Lung microvascular endothelial cell (primary cell): ENCODE measurements at places on chromosomes 13 and 19. TPM values are rescaled to one million over a fixed set of nuclear protein-coding genes. Genes with fewer than 3 reads are reported as not detected.

GRCh38 chr19:17871878-17872250 is at the start of gene SLC5A5:
Gene SLC5A5 (plus strand): TSS chr19:17871945. CDS start chr19:17872320, 375 bp downstream.
- DNase-seq, result no peak

GRCh38 chr13:100808330-100809128 is 133.9 kb upstream of the TMTC4 start:
- DNase-seq, result no peak

GRCh38 chr19:11296264-11296663 is 304 bp downstream of the TSPAN16 start:
- DNase-seq, result no peak

DNA sequence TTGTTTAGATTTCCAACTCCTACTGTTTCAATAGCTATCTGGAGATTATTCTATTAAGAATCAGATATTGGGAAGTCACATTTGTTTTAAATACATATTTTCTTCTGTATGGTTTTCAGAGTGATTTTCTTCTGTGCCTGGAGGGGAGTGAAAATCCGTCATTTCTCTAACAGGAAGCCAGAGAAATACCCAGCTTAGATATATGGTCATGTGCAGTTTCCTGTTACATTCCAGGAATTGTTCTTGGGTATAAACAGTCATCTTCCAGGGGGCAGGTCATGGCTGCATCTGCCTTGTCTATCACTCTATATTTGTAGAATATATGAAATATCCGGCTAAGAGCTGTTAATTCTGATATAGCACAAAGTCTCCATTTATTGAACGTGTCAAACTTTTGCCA is 77.5 kb upstream of the MIR17HG start:
- peak; percentile 85 for DNase-seq

DNA sequence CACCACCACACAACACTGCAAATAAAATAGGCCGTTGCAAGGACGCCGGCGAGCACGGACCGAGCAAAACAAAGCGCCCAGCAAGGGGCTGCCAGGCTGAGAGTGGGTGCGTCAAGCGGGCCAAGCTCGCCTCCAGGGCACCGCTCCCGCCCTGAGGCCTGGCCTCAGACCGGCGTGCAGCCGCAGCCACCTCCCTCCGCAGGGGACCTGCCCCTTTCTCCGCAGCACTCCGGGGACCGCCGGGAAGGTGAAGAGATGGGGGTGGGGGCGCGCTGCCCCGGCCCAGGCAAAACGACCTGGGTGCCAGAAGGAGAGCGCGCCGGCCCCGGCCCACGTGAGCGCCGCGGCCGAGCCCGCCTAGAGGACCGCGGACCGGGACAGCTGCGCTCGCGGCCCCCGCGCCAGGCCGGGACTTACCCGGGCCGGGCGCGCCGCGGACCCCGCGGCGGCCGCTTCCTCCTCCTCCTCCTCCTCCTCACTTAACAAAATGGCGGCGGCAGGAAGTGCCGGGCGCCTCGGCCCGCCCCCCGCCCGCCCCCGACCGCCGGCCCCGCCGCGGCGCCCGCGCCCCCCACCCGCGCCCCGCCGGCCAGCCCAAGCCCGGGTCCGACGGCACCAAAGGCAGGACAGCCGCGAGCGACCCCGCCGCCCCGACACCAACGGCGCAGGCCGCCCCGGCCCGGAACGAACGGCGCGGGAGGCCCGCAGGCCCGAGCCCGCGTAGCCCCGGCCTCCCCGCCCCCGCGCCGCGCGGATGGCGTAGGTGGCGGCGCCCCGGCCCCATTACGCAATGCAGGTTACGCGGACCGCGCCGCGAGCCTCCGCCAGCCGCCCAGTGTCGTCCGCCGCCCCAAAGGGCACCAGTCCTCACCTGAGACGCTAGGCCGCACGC is 674 bp downstream of the BRD4 start:
- peak; percentile 44 for DNase-seq

- peak; percentile 63 for DNase-seq
Observed at GRCh38 chr13:46667687-46668281, 114.8 kb downstream of the LRCH1 start.

DNA sequence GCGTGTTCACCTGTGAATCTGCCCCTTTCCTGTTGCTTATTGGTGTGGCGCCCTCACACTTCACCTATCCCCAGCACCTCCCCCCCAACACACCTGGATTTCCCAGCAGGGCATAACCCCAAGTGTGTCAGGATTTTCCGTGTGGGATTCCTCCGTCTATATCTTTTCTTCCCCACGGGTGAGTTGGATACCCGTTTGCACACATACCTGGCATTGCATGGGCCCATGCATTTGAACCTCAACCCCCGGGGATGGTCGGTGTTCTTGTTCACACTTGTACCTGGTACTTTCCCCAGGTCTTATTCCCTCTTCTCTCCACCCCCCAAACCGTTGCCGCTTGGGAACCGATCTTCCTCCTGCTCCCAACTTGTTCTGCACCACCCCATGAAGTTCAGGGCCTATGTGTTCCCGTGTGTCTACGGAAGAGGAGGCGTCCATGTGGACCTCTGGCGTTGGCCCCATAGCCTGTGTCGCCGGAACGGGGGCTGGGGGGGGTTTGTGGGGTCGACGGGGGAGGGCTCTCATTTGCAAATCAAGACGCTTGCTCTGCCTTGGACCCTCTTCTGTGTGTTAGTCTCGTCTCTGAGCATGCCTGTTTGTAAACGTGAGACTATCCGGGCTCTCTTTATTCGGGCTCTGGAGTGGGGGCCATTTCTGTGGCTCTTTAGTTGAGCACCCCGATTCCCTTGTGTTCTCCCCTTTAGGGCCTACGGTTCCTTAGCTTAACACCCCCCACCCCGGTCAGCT is 1.7 kb downstream of the PRR12 start:
- DNase-seq, result peak; percentile 21

GRCh38 chr19:30674656-30675055 is 302.5 kb downstream of the ZNF536 start:
- no peak for DNase-seq

DNA sequence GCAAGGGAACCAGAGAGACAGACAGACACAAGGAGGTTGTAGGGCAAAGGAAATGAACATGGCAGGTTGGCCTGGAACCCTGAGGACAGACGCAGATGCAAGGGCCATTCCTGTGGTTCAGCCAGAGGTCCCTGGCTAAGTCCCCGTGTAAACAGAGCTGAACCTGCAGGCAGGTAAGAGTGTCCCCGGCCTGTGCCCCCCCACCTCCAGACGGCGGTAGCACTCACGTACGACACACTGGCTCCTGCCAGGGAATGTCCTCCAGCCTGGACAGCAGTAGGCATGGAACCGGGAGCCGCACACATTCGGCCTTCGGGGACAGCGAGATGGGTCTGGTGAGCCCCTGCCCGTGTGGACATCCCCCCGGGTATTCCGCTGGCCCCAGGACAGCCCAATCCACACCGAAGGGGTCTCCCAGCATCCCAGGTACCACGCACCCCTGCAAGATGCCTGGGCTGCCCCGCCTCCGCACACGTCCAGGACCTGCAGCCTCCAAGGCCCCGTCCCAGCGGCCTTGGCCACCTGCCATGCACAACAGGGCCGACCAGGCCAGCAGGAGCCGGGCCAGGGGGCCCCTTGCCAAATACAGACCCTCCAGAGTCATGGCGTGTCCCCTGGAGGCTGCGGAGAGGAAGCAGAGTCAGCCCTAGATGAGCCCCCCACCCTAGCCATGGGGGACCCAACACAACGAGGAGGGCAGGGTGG is 2.4 kb downstream of the FBN3 start:
- DNase-seq, result no peak

- DNase-seq, result no peak
Observed at GRCh38 chr19:47057328-47057727, 8.9 kb upstream of the TMEM160 start.

DNA sequence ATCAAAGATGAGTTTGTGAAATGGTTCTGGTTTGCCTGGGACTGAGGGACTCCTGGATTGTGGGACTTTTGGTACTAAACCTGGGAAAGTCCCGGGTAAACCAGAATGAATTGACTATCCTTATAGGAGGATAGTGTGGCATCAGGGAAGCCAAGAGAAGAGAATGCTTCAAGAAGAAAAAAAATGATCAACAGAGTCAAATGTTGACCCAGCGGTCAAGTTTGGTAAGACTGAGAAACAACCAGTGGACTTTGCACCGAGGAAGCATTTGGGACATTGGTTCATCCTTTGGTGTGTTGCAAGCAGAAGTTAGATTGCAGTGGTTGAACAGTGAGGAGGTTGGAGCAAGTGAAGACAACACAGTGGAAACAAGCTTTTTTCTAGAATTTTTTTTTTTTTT is 33.5 kb downstream of the CLEC17A start:
- no peak for DNase-seq

GRCh38 chr13:101579281-101579802 is 126.9 kb downstream of the ITGBL1 start:
- DNase-seq, result peak; percentile 49

DNA sequence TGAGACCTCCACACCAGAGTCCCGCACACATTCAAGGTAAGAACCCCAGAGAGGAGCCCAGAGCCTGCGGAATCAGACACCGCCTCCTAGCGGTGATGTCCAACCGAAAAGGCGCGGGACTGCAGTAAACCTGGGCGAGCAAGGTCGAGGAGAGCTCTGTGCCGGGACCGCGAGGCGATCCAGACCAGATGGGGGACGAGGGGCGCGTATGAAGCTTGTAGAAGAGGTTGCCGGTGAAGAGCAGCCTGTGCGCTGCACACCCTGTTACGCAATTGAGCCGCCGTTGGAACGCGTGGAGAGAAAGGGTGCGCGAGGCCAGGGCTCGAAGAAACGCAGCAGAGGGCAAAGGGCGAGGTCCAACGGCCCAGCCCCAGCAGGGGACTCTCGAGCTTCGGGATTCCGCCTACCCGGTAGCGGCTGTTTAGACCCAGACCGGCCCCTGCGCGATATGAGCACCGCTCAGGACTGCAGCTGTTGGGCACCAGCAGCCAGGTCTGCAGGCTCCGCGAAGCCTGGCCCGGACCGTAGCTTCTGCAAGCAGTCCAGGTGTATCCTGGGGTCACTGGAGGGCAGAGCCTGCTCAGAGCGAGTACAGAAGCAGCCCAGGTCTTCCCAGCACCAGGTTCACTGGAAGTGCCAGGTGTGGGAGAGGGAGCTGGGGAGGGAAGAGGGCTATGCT is 65.9 kb upstream of the ZNF599 start:
- peak; percentile 31 for DNase-seq

GRCh38 chr13:79353693-79354092 is 52.4 kb downstream of the RBM26 start:
- peak; percentile 78 for DNase-seq

DNA sequence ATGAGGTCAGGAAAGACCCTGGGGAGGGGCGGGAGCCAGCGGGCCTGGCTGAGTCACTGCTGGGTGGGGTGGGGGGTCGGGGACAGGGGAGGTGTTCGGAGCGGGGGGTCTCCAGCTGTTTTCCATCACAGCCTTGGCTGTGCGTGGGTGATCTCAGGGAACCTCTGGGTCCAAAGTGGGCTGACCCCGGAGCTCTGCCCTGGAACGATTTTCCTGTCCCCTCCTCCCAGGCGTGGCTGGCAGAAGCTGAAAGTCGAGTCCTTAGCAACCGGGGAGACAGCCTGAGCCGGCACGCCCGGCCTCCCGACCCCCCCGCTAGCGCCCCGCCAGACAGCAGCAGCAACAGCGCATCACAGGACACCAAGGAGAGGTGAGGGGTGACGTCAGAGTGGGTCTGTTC is 10.6 kb downstream of the TRIP10 start:
- DNase-seq, result no peak

GRCh38 chr13:33175991-33176390 is 109.6 kb downstream of the STARD13 start:
- DNase-seq, result no peak

- no peak for DNase-seq
Observed at GRCh38 chr13:44171861-44172260, 201.8 kb upstream of the SERP2 start.

GRCh38 chr13:66069570-66069969 is 1160.6 kb downstream of the PCDH9 start:
- no peak for DNase-seq

GRCh38 chr13:60282186-60282585 is 114.8 kb upstream of the TDRD3 start:
- no peak for DNase-seq

GRCh38 chr13:113943821-113944565 is 29.9 kb downstream of the C13orf46 start:
- DNase-seq, result no peak

DNA sequence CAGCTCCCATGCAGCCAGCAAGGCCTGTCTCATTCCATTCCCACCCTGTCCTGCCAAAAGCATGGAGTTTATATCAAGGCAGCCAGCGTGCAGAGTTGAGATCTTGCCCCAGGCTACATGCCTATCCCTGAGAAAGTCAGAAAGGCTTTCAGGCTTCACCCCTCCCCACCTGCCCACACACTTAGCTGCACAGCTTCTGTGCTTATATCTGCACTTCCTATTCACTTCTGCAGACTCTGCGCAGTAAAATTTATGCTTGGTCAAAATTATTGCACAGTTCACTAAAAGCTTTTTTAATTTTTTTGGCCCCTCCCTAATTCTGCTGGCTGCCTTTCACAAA is 12.5 kb upstream of the ZNF675 start:
- DNase-seq, result no peak

GRCh38 chr19:23394511-23394910 is 760 bp downstream of the ZNF91 start:
- peak; percentile 56 for DNase-seq

DNA sequence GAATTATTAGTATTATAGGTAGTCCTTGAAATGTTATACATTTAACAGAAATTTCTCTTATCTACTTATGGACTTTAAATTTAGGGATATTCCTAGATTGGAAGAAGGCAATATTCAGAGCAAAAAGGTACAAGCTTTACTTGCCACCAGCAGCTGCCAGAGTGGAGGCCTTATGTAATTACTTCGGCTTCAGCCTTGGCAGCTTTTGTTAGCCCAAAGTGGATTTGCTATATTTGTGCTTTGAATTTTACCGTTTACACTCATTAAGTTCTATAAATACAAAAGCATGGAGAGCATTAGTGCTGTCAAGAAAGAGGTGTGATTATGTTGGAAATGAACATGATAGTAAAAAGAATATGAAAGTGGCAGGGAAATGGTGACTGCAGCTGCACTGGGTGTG is 319.9 kb downstream of the ATP8A2 start:
- DNase-seq, result no peak

GRCh38 chr19:43983912-43984686 is at the start of gene ZNF155:
Gene ZNF155 (plus strand): TSS chr19:43984188. CDS start chr19:43988544, 4,356 bp downstream.
- peak; percentile 95 for DNase-seq

GRCh38 chr13:40232311-40233040 is 434.0 kb downstream of the FOXO1 start:
- DNase-seq, result no peak

ZNF527 gene
- 3.3 and 3.6 TPM in 2 replicates for total RNA-seq

GTF2F1 gene
- total RNA-seq, result 35.1 and 36.7 TPM in 2 replicates

ZNF701 gene
- 8.9 and 14.1 TPM in 2 replicates for total RNA-seq

SLC15A1 gene
- not detected in 2 replicates for total RNA-seq

SMIM44 gene
- not detected in 2 replicates for total RNA-seq

PLPP2 gene
- total RNA-seq, result 31.6 and 36.1 TPM in 2 replicates

ADM5 gene
- total RNA-seq, result 0.22 and 0.40 TPM in 2 replicates

SPACA4 gene
- total RNA-seq, result not detected in 2 replicates

IZUMO1 gene
- total RNA-seq, result 0.20 and 0.22 TPM in 2 replicates

CCDC70 gene
- total RNA-seq, result not detected in 2 replicates

ZNF582 gene
- total RNA-seq, result 2.0 and 4.0 TPM in 2 replicates

C19orf33 gene
- 0.40 and 2.2 TPM in 2 replicates for total RNA-seq

SBSN gene
- not detected in 2 replicates for total RNA-seq

ZNF699 gene
- total RNA-seq, result 3.9 and 5.6 TPM in 2 replicates

TYROBP gene
- not detected in 2 replicates for total RNA-seq
